ENCODE measurements at places on chromosomes 12 and 14. TPM values are rescaled to one million over a fixed set of nuclear protein-coding genes. Genes with fewer than 3 reads are reported as not detected.

- no peak for DNase-seq
- H3K27ac ChIP-seq: no peak overlapping the region
- H3K4me1 ChIP-seq: no peaks in the 10 kb centered on the region
- no peaks in the 10 kb centered on the region for H3K27me3 ChIP-seq
- no peaks in the 10 kb centered on the region for H3K36me3 ChIP-seq
These were observed 85.6 kb downstream of the PLEKHA5 start for GRCh38 chr12:19215115-19215514.

- no peaks in the 10 kb centered on the region for H3K4me1 ChIP-seq
- no peaks in the 10 kb centered on the region for H3K27me3 ChIP-seq
- no peak for DNase-seq
- no peak overlapping the region for H3K27ac ChIP-seq
- no peaks in the 10 kb centered on the region for H3K36me3 ChIP-seq
These were observed 613.9 kb upstream of the NOVA1 start for GRCh38 chr14:27211741-27212140.

DNA sequence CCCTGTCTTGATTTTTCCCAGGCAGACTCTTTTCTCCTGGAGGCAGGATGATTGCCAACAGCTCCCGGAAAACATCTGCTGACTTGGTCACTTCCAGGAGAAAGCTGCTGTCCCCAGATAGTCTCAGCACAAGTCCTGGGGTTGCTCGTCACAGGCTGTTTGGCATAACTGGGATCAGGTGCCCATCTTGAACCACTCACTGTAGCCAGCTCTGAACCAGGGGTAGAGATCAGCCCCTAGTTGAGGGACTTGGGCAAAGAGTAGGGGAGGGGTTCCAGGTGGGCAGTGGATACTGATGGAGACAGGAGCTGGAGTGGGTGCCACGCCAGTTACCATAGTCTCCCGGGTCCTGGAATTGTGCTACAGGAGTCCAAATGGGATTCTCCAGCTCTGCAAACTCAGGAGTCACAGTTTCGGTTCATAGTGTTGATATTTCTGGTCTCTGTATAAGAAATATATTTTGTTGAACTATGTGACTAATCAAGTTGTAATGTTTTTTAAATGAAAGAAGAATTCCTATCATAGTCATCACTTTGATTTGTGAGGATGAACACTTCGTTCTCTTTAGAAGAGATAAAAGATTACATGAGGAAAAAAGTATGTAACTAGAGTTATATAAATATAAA, 1154.5 kb downstream of the AACS start:
- DNase-seq: no peak
- no peak overlapping the region for H3K27ac ChIP-seq
- no peaks in the 10 kb centered on the region for H3K4me1 ChIP-seq
- H3K4me3 ChIP-seq: no peak overlapping the region
- H3K27me3 ChIP-seq: no peaks in the 10 kb centered on the region

The CCT2 gene
- total RNA-seq: 104 TPM

GRCh38 chr12:107775093-107775721, 703 bp downstream of the ASCL4 start:
- H3K4me3 ChIP-seq: no peak overlapping the region
- H3K36me3 ChIP-seq: no peaks in the 10 kb centered on the region
- peaks cover 16% of the 10 kb centered on the region for H3K27me3 ChIP-seq
- peaks cover 8% of the 10 kb centered on the region for H3K4me1 ChIP-seq
- no peak overlapping the region for H3K27ac ChIP-seq
- DNase-seq: no peak

- H3K27me3 ChIP-seq: no peaks in the 10 kb centered on the region
- no peak overlapping the region for H3K27ac ChIP-seq
- DNase-seq: no peak
- H3K4me3 ChIP-seq: no peak overlapping the region
These were observed 332.5 kb downstream of the DIO2 start for GRCh38 chr14:79878785-79879184.

The TDRD9 gene
- 8.6 TPM for total RNA-seq

DNA sequence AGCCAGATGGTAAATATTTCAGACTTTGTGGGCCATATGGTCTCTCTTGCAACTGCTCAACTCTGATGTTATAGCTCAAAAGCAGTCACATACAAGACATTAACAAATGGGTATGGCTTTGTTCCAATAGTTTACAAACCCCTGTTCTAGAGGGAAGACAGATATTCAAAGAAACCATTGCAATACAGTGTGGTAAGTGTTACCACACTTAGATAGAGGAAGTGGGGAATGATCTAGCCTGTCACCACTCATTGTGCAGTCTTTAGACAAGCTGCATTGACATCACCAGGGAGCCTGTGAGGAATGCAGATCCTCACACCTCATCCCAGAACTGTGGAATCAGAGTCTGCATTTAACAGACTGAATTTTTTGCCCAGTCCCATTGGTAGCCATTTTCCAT, 80.0 kb upstream of the RGS6 start:
- H3K4me3 ChIP-seq: no peak overlapping the region
- no peak for DNase-seq
- H3K27me3 ChIP-seq: no peaks in the 10 kb centered on the region

- H3K27ac ChIP-seq: no peak overlapping the region
- no peaks in the 10 kb centered on the region for H3K36me3 ChIP-seq
- no peaks in the 10 kb centered on the region for H3K27me3 ChIP-seq
- H3K4me3 ChIP-seq: no peak overlapping the region
- H3K4me1 ChIP-seq: peaks cover 25% of the 10 kb centered on the region
These were observed 11.2 kb downstream of the FAR2 start for GRCh38 chr12:29160230-29160629.

DNA sequence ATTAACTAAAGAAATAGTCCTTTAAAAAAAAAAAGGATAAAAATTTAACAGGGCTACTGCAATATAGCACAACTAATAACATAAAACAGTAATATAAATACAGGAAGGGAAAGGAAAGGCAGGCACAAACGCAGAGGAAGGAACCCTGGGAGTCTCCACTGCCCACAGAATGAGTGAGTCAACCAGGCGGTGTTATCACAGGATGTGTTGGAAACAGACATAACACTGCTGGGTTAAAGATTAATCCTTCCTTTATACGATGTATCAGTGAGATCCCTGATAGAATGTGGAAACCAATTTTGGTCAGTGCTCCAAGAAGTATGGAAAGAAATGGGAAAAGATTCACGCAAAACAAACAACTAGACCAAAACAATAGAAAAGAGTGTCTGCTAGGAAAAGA, 47.9 kb downstream of the FGD6 start:
- peaks cover 28% of the 10 kb centered on the region for H3K4me1 ChIP-seq
- H3K4me3 ChIP-seq: no peak overlapping the region
- DNase-seq: no peak

The DHH gene
- total RNA-seq: 0.56 TPM

The RPGRIP1 gene
- total RNA-seq: 0.12 TPM

DNA sequence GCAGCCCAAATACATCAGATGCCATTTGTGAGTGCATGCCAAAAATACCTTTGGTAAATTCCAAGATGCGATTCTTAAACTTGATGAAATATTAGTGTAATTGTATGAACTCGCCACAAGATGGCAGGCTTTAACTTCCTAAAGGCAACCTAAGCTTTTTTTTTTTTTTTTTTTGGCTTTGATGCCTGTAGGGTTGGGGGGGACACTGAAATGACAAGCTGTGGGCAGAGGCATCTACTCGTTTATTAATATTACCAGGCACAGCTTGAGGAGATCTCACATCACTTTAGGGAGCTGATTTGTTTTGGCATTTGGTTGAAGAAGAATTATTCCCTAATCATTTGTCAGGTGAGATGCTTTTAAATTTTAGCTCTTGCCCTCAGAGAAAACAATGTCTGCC, 126.7 kb upstream of the CCDC196 start:
- H3K27ac ChIP-seq: no peak overlapping the region
- no peak overlapping the region for H3K4me3 ChIP-seq
- no peak for DNase-seq
- no peaks in the 10 kb centered on the region for H3K36me3 ChIP-seq
- H3K27me3 ChIP-seq: no peaks in the 10 kb centered on the region

The P2RX2 gene
- total RNA-seq: not detected

DNA sequence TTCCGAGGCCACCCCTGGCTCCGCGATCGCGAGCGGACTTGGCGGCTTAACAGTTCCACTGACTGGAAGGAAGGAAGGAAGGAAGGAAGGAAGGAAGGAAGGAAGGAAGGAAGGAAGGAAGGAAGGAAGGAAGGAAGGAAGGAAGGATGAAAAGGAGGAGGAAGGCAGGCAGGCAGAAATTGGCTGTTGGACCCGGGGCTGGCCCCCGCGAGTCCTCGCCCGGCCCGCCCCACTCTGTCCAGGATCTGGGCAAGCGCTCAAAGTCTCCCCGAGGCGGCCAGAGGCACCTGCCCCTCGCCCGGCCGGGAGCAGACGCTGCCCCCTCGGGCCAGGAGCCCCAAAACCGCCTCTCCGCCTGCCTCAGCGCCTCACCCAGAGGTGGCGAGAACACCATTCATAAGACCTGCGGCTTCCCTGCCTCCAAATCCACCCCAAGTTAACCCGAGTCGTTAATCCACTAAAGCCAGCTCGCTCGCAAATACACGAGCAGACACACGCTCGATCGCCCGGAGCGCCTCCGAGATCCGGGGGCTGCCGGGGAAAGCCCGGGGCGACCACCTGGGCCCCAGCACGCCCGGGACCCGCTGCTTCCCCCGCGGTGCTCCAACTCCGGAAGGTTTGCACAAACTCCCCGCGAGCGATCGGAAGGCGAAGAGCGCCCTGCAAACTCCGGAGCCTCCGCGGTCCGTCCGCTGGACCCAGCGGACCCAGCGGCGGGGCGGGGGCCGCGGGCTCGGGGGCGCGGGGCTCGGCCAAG, 844 bp downstream of the DPF3 start:
- peak overlapping the region; percentile 70 for H3K27ac ChIP-seq
- peaks cover 39% of the 10 kb centered on the region for H3K4me1 ChIP-seq
- no peaks in the 10 kb centered on the region for H3K27me3 ChIP-seq
- no peaks in the 10 kb centered on the region for H3K36me3 ChIP-seq
- H3K4me3 ChIP-seq: peak overlapping the region; percentile 49

GRCh38 chr12:68420225-68421010, 88.3 kb upstream of the MDM1 start:
- H3K4me1 ChIP-seq: peaks cover 4% of the 10 kb centered on the region
- H3K27me3 ChIP-seq: no peaks in the 10 kb centered on the region
- no peaks in the 10 kb centered on the region for H3K36me3 ChIP-seq
- no peak for DNase-seq
- H3K27ac ChIP-seq: no peak overlapping the region

GRCh38 chr12:59742841-59743240, 147.0 kb downstream of the SLC16A7 start:
- H3K36me3 ChIP-seq: no peaks in the 10 kb centered on the region
- H3K4me1 ChIP-seq: no peaks in the 10 kb centered on the region
- no peak overlapping the region for H3K27ac ChIP-seq
- no peak for DNase-seq
- H3K4me3 ChIP-seq: no peak overlapping the region

DNA sequence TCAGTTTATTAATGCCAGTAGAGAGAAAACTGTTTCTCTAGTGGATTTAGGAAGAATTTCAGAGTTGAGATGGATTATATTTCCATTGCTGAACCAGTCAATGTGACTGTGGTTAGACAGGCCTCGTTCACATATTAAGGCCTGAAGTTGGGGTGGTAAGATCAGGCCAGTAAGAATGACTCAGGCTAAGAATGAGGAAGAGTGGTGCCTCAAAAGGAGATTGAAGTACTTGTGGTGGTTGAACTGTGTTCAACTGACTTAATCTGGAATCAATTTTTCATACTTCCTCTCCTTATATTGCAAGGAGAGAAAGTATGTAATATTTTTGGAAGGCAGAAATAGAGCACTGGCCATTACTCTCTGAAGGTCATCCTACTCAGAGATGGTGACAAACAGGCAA, 37.8 kb upstream of the ATF7IP start:
- no peak overlapping the region for H3K4me3 ChIP-seq
- DNase-seq: no peak
- no peak overlapping the region for H3K27ac ChIP-seq
- H3K27me3 ChIP-seq: no peaks in the 10 kb centered on the region
- no peaks in the 10 kb centered on the region for H3K36me3 ChIP-seq

DNA sequence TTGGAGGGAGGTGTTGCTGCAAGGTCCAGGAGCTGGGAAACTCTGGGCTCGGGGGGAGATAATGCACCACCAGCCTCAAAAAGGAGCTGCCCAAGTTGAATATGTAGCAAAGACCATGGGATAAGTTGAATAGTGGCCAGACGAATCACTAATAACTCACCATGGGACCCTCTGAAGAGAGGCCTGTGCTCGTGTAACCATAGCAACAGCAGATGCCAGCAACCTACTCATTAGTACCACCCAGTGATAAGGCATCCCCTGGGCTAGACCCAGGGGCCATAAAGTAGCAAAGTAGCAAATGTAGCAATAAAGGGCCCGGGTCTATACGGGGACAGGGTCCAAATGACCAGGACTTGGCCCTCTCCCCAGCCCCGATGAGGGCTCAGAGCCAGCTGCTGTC, 328.0 kb downstream of the DPF3 start:
- H3K27me3 ChIP-seq: no peaks in the 10 kb centered on the region
- H3K4me1 ChIP-seq: no peaks in the 10 kb centered on the region
- no peak for DNase-seq
- peak overlapping the region; percentile 77 for H3K27ac ChIP-seq
- H3K36me3 ChIP-seq: no peaks in the 10 kb centered on the region

- H3K27me3 ChIP-seq: no peaks in the 10 kb centered on the region
- H3K27ac ChIP-seq: no peak overlapping the region
- no peak overlapping the region for H3K4me3 ChIP-seq
- no peak for DNase-seq
These were observed 182.9 kb downstream of the NOVA1 start for GRCh38 chr14:26414926-26415325.

DNA sequence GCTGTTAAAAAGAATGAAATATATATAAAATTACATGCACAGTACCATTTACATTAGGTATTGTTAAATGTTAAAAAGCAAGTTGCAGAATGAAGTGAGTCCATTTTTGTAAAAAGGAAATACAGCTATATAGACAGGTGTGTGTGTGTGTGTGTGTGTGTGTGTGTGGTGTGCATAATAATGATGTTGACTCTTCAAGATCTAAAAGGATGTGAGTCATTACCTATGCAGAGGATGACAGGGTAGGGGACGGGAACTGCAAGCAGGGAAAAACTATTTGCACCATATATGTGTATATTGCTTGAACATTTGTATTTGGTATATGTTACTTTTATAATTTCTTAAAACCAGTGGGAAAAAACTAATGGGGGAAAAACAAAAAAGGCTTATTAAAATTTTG, 3.1 kb downstream of the C14orf39 start:
- no peak for DNase-seq
- H3K27me3 ChIP-seq: peaks cover 14% of the 10 kb centered on the region
- no peaks in the 10 kb centered on the region for H3K4me1 ChIP-seq
- no peak overlapping the region for H3K27ac ChIP-seq
- H3K4me3 ChIP-seq: no peak overlapping the region
- H3K36me3 ChIP-seq: no peaks in the 10 kb centered on the region

GRCh38 chr12:102197789-102198188, at the start of gene PMCH:
TSS of gene PMCH (minus strand) at chr12:102197833. CDS start at chr12:102197770, 63 bp downstream.
- H3K27me3 ChIP-seq: no peaks in the 10 kb centered on the region
- H3K27ac ChIP-seq: no peak within 1 kb of the TSS
- H3K4me1 ChIP-seq: no peaks in the 10 kb centered on the region
- no peak within 1 kb of the TSS for H3K4me3 ChIP-seq
- H3K36me3 ChIP-seq: no peaks in the 10 kb centered on the region
